ENCODE measurements at places on chromosomes 6 and 20. TPM values are rescaled to one million over a fixed set of nuclear protein-coding genes. Genes with fewer than 3 reads are reported as not detected.

PPP2R5D gene
- total RNA-seq, result 66.6 TPM

STX11 gene
- total RNA-seq, result 0.71 TPM

IL17F gene
- not detected for total RNA-seq

E2F1 gene
- total RNA-seq, result 67.8 TPM

FOXC1 gene
- 8.3 TPM for total RNA-seq

C20orf144 gene
- total RNA-seq, result not detected

ASIP gene
- total RNA-seq, result not detected

MRPL2 gene
- 55.4 TPM for total RNA-seq

TAP2 gene
- total RNA-seq, result 67.8 TPM

COX4I2 gene
- not detected for total RNA-seq

ZSCAN23 gene
- 8.2 TPM for total RNA-seq

ABHD16B gene
- not detected for total RNA-seq

C20orf202 gene
- not detected for total RNA-seq

HSPA12B gene
- 0.05 TPM for total RNA-seq

B3GALT4 gene
- total RNA-seq, result not detected

PRKN gene
- not detected for total RNA-seq

LAMA4 gene
- 85.6 TPM for total RNA-seq

F13A1 gene
- total RNA-seq, result not detected

EYA4 gene
- total RNA-seq, result 8.2 TPM

SPATA25 gene
- 0.52 TPM for total RNA-seq

COL9A3 gene
- 0.17 TPM for total RNA-seq

TBP gene
- 22.9 TPM for total RNA-seq

GLP1R gene
- not detected for total RNA-seq

Measured in M059J (cell line).